ENCODE measurements at places on chromosomes 13 and 19. TPM values are rescaled to one million over a fixed set of nuclear protein-coding genes. Genes with fewer than 3 reads are reported as not detected.

The LINGO3 gene
- total RNA-seq, result not detected

- no peaks in the 10 kb centered on the region for H3K27me3 ChIP-seq
- peaks cover 43% of the 10 kb centered on the region for H3K4me1 ChIP-seq
- H3K4me3 ChIP-seq, result no peak overlapping the region
- no peak for DNase-seq
Observed at GRCh38 chr19:49832556-49832955, 14.5 kb downstream of the MED25 start.

The TUBA3C gene
- not detected for total RNA-seq

DNA sequence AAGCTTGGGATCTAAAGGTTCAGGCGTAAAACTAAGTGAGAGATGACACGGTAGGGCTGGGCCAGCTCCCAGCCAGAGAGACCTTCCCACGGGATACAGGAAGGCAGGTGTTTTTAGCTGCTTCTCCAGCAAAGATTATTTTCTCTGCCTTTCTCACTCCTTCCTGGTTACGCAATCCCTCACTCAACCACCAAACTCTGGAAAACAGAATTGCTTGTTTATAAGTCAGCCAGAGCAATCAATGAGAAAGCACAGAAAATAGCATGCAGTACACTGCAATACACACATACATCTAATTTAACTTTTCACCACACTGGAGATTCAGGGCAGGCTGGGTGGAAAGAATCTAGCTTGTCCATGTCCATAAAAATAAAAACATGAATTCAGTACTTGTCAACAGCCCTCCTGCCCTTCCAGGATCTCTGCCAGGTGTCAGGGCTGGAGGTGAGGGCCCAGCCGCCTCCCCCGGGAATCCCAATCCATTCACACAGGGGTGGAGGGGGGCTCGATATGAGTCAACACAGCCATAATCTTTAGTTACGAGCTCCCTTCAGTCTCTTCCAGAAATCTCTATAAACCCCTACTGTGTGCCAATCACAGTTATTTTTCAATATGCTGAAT, 12.2 kb downstream of the RHPN2 start:
- H3K27ac ChIP-seq, result no peak overlapping the region
- no peaks in the 10 kb centered on the region for H3K4me1 ChIP-seq
- no peak overlapping the region for H3K4me3 ChIP-seq
- H3K36me3 ChIP-seq, result no peaks in the 10 kb centered on the region
- no peaks in the 10 kb centered on the region for H3K27me3 ChIP-seq

- H3K27me3 ChIP-seq, result no peaks in the 10 kb centered on the region
- H3K4me3 ChIP-seq, result no peak overlapping the region
- H3K27ac ChIP-seq, result no peak overlapping the region
Observed at GRCh38 chr13:92657565-92657964, 569.0 kb upstream of the GPC6 start.

DNA sequence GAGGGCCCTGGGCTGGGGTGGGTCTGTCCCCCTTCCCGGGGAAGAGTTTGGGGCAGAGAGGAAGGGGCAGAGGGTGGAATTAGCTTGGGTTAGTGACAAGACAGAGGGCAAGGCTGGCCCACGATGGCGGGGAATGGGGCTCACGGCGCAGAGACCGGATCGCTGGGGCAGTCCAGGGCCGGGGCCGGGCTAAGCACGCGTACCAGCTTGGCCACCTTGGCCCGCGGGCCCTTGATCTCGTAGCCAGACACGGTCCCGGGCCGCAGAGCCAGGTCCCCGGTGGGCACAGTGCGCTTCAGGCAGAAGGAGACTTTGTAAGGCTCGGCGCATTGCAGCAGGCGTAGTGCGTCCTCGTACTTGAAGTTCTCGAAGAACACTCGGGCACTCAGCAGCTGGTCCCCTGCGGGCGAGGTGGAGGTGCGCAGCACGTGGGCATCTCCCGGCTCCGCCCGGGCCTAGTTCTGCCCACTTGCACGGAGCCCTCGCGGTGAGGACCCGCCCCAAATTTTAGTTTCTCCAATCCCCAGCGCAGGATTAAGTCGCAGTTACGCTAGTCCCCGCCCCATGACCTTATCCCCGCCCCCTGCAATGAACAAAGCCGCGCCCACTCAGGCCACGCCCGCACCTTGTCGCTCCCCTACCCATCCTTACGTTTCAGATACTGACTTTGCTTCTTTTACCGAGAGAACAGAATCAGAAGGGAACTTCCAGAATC, 8.6 kb upstream of the HIPK4 start:
- H3K36me3 ChIP-seq, result no peaks in the 10 kb centered on the region
- no peaks in the 10 kb centered on the region for H3K27me3 ChIP-seq
- DNase-seq, result no peak

- no peaks in the 10 kb centered on the region for H3K36me3 ChIP-seq
- H3K27ac ChIP-seq, result no peak overlapping the region
- no peaks in the 10 kb centered on the region for H3K4me1 ChIP-seq
Observed at GRCh38 chr19:12098040-12098439, 33.5 kb downstream of the ZNF844 start.

- no peak overlapping the region for H3K4me3 ChIP-seq
- no peak for DNase-seq
- H3K27me3 ChIP-seq, result no peaks in the 10 kb centered on the region
- H3K27ac ChIP-seq, result no peak overlapping the region
- H3K36me3 ChIP-seq, result no peaks in the 10 kb centered on the region
Observed at GRCh38 chr19:23283925-23284324, 33.7 kb upstream of the ZNF724 start.

The ZBTB45 gene
- 11.3 TPM for total RNA-seq

DNA sequence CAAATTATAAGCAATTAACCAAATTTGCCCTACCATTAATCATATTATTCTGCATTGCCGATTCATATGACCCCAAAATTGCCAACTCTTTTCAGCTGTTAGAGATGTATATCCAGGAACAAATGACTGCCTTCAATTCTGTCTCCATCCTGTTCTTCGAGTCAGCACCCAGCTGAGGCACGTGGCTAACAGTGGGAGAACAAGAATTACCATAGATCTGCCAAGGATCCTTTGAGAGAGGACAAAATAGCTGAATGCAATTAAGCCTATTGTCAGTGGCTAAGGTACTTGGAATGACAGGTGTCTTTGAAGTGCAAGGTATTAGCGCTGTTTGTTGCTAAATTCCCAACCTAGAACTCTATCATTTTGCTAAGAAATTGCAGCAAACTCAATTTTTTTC, 426.1 kb downstream of the TSHZ3 start:
- H3K27ac ChIP-seq, result no peak overlapping the region
- H3K4me1 ChIP-seq, result no peaks in the 10 kb centered on the region
- DNase-seq, result no peak
- H3K4me3 ChIP-seq, result no peak overlapping the region
- H3K27me3 ChIP-seq, result no peaks in the 10 kb centered on the region
- no peaks in the 10 kb centered on the region for H3K36me3 ChIP-seq

The LCP1 gene
- 11.7 TPM for total RNA-seq
